Psoas muscle (tissue), 8 donors: ENCODE measurements at places on chromosomes 11 and 22. TPM values are rescaled to one million over a fixed set of nuclear protein-coding genes. Genes with fewer than 3 reads are reported as not detected.

- peak; percentile 73 for DNase-seq
- no peaks in the 10 kb centered on the region for H3K27me3 ChIP-seq
- no peak overlapping the region for H3K27ac ChIP-seq
- H3K4me1 ChIP-seq, result no peaks in the 10 kb centered on the region
These were observed 3.5 kb downstream of the OSM start for GRCh38 chr22:30262917-30263741.

DNA sequence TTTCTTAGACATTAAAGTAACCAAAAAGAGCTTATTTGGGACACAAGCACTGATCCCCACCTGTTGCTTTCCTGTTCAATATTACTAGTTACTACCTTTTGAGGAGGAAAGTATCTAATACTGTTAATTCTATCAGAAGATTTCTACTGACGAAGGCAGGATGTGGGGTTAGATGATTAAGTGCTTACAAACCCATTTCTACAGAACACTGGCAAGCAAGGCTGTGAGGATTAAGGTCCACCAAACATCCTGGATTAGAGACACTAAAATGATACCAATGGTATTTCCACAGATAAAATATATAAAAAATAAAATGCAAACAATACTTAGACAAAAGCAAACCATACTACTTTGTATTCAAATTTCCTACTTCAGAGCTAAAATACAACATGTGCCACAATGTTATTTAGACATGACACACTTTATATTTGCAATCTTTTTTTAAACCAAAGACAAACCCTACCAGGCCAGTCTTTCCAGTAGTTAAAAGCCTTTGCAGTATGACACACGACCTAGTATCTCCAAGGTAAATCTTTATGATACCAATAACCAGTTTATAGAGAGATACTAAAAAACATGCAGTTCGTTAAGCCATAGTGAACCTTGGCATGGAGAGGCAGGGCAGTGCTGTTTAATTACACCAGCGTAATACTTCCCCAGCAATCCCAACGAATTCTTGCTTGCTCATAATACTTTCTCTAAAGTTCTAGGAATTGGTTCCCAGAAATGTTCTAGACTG lies 71.2 kb upstream of the TP53AIP1 start:
- no peaks in the 10 kb centered on the region for H3K4me1 ChIP-seq
- no peaks in the 10 kb centered on the region for H3K27me3 ChIP-seq
- no peak overlapping the region for H3K27ac ChIP-seq
- no peak for DNase-seq
- no peak overlapping the region for H3K4me3 ChIP-seq
- peaks cover 2% of the 10 kb centered on the region for H3K36me3 ChIP-seq

DNA sequence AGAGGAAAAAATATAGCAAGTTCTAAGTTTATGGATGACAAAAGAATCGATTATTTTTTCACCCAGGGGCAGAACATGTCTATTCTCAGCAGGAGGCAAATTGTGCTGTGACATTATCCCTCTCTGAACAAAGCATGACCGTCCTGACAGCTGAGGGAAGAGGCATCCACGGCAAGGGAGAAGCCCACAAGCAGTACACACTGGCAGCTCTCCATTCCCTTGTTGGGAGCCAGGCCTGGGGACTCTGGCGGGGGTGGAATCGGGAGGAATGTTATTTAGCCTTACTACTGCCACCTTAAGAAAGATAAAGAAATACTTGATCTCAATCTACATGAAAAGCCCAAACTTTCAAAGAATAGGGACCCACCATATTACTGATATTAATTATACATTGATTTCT lies 3.4 kb downstream of the KIRREL3 start:
- H3K27me3 ChIP-seq, result peaks cover 53% of the 10 kb centered on the region
- no peaks in the 10 kb centered on the region for H3K36me3 ChIP-seq
- H3K27ac ChIP-seq, result no peak overlapping the region
- H3K4me1 ChIP-seq, result no peaks in the 10 kb centered on the region
- H3K4me3 ChIP-seq, result no peak overlapping the region

- no peak overlapping the region for H3K27ac ChIP-seq
- H3K36me3 ChIP-seq, result no peaks in the 10 kb centered on the region
- H3K4me3 ChIP-seq, result no peak overlapping the region
- no peak for DNase-seq
- H3K27me3 ChIP-seq, result no peaks in the 10 kb centered on the region
These were observed 11.9 kb downstream of the C22orf31 start for GRCh38 chr22:29049655-29050263.

Gene NAALAD2
- total RNA-seq, result 1.4 TPM

Gene SHISA8
- 0.26 TPM for total RNA-seq

Gene C22orf15
- total RNA-seq, result not detected
